IMR-90 (cell line): ENCODE measurements at places on chromosomes 13 and 19. TPM values are rescaled to one million over a fixed set of nuclear protein-coding genes. Genes with fewer than 3 reads are reported as not detected.

DNA sequence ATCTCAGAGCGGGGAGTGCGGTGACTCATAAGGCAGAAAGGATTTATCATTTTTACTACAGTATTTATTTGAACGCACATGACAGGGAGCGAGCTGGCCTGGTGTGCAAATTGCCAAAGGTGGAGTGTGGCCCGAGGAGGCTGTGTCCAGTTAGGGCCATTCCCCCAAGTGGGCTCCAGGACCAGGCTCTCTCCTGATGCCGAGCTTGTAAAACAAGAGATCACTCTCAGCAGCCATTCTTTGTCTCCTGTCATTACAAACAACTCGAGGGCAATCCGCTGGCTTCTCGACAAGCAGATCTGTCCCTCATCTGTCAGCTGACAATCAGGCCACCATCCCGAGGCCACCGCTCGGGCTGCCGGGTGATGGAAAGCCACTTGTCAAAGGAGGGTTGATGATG, 418.9 kb downstream of the ZNF536 start:
- no peak for DNase-seq

- DNase-seq = peak; percentile 33
Measured at GRCh38 chr19:11736696-11737095, 2.0 kb downstream of the ZNF823 start.

- no peak for DNase-seq
Measured at GRCh38 chr13:91649456-91649855, 251.0 kb downstream of the GPC5 start.

Gene SYMPK
- 33.6 and 35.3 TPM in 2 replicates for total RNA-seq

DNA sequence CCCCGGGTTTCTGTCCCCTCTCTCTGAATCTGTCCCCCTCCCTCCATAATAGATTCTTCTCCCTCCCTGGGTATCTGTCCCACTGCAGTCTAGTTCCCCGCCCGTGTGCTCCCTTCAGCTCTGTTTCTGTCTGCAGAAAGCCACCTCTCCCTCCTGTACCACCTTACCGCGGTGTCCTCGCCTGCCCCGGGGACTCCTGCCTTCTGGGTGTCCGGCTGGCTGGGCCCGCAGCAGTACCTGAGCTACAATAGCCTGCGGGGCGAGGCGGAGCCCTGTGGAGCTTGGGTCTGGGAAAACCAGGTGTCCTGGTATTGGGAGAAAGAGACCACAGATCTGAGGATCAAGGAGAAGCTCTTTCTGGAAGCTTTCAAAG, 1.3 kb downstream of the FCGRT start:
- no peak for DNase-seq

GRCh38 chr19:46147791-46148288, at the start of gene IGFL2:
Gene IGFL2, plus strand, starts transcription at chr19:46148238. Its CDS starts 41 bp downstream, at chr19:46148279.
- DNase-seq = no peak

GRCh38 chr19:45477713-45478453, 10.1 kb downstream of the FOSB start:
- no peak for DNase-seq

DNA sequence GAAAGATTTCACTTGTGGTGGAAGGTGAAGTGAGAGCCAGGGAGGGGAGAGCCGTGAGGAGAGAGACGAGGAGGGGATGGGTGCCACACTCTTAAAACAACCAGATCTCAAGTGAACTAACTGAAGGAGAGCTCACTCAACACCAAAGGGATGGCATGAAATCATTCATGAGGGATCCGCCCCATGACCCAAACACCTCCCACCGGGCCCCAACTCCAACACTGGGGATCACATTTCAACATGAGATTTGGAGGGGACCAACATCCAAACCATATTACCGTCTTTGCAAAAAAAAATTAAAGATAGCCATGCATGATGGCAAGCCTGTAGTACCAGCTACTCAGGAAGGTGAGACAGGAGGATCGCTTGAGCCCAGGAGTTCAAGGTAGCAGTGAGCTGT, 34.9 kb upstream of the POP4 start:
- DNase-seq = no peak

- DNase-seq = no peak
Measured at GRCh38 chr19:22286151-22286810, at the start of gene ZNF729. Gene ZNF729, plus strand, starts transcription at chr19:22286441. Its CDS starts 85 bp downstream, at chr19:22286526.

DNA sequence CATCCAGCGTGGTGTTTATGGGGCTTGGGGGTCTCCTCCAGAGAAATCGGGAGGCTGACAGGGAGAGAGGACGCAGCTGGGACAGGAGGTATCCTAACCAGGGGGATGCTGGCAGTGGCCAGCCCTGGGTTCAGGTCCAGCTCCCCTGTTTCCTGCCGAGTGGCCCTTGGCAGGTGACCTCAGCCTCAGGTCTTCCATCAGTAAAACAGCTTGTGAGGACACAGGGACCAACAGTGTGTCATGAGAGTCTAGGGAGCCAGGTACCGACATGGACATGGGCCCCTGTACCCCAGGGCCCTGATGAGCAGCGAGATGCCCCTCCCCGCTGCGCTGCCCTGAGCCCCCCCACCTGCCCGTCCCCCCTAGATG, 19.6 kb downstream of the EVI5L start:
- no peak for DNase-seq

GRCh38 chr13:89113744-89114143, 1442.6 kb downstream of the SLITRK5 start:
- no peak for DNase-seq

- no peak for DNase-seq
Measured at GRCh38 chr13:41296879-41297646, 14.0 kb upstream of the NAA16 start.

GRCh38 chr13:79404361-79404760, 1.7 kb downstream of the RBM26 start:
- DNase-seq = no peak

- no peak for DNase-seq
Measured at GRCh38 chr19:46213806-46214205, 15.7 kb upstream of the IGFL1 start.

GRCh38 chr19:57321751-57322150, 1.5 kb downstream of the ZNF543 start:
- no peak for DNase-seq

Gene CDC16
- total RNA-seq = 41.6 and 52.8 TPM in 2 replicates

DNA sequence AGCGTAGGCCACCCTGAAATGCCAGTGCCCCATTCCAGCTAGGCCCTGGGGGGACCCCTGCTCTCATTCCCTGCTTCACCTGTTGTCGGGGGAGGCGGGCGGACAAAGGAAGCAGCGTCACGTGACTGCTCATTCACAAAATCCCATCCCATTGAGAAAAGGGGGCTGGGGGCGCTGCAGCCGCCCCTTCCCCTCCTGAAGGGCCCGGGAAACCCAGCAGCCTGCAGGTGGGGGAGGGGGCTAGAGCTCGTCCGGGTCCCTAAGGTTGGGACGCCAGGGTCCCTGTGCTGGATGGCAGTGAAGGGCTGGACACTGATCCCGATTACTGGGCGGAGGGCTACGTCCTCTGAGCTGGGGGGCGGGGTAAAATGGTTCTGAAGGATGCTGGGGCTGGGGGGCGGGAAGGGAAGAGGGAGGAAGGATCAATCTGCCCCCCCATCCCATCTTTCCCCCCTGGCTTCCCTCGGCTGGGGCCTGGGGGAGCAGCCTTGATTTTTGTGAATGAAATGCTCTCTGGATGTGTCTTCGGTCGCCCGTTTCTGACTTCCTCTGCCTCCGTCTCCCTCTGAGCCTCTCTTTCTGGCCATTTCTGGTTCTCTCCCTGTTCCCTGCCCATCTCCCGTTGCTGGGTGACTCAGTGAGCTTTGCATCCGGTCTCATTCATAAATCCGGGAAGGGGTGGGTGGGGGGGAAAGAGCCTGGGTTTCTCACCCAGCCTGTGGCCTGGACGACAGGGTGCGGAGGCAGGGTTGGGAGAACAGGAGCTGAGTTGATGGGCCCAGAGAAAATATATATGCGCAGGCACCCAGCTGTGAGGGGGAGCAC, 816 bp downstream of the SPRED3 start:
- peak; percentile 82 for DNase-seq

Gene SLC27A5
- 7.5 and 7.7 TPM in 2 replicates for total RNA-seq

DNA sequence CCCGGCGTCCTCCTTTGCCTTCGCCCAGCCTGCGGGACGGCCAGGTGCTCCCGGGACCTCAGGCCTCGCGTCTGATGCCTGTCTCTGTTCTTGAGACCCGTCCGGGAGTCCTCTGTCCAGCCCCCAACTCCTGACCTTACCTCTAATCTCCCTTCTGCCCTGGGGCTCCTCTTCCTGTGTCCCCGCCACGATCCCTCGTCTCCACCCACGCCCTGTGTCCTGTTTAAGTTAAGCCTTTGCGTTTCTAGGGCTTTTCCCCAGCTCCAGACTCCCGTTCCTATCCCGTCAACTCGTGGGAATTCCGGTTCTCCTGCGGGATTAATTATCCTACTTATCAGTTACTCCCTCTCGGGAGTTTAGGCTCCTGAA, 686 bp downstream of the LENG8 start:
- peak; percentile 37 for DNase-seq

Gene SIX5
- 0.90 and 1.4 TPM in 2 replicates for total RNA-seq

DNA sequence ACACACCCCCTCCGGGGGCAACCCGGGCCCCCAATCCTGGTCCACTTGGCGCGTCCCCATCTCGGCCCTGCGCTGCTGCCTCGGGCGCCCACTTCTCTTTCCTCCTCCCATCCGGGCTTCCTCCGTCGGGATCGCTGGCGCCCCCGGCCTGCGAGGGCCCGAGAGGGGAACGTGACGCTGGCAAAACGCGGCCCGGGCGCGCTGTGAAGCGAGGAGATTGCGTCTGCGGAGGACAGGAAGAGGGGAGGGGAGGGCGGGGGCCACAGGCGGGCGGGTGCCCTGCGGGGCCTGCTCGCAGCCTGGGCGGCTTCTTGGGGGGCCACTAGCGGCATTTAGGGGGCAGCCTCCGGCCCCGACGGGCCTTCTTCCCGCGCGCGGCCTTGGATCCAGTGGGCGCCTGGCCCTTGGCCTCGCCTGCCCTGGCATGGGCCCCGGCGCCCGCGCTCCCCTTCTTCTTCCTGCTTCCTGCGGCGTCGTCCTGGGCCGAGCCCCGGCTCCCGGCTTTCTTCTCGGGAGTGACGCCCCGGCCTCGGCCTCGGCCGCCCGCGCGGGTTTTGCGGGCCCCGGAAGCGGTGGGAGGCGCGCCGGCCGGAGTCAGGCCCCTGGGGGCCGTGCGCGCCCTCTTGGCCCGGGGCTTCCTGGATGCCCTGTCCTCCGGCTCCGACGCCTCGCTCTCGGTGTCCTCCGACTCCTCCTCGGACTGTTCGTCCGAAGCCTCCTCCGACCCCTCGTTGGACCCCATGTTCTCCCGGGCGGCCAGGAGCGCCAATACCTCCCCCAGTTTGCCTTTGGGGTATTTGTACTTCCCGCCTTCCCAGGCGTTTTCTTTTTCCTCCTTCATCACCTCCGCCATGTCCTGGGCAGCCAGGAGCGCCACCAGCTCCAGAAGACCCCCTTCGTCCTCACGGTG, 2.2 kb downstream of the PNMA8B start:
- DNase-seq = no peak

GRCh38 chr19:45677351-45678230, 9.6 kb downstream of the GIPR start:
- peak; percentile 62 for DNase-seq

Gene ZBTB32
- total RNA-seq = not detected in 2 replicates

- peak; percentile 44 for DNase-seq
Measured at GRCh38 chr19:43105496-43105895, 23.0 kb upstream of the PSG2 start.

Gene OR7C1
- not detected in 2 replicates for total RNA-seq

- DNase-seq = no peak
Measured at GRCh38 chr19:4220188-4220587, 9.1 kb upstream of the EBI3 start.

GRCh38 chr13:106472621-106473020, 62.8 kb downstream of the EFNB2 start:
- DNase-seq = no peak

Gene LILRA1
- total RNA-seq = not detected in 2 replicates

Gene PRKACA
- 18.1 TPM in 2 replicates for total RNA-seq

DNA sequence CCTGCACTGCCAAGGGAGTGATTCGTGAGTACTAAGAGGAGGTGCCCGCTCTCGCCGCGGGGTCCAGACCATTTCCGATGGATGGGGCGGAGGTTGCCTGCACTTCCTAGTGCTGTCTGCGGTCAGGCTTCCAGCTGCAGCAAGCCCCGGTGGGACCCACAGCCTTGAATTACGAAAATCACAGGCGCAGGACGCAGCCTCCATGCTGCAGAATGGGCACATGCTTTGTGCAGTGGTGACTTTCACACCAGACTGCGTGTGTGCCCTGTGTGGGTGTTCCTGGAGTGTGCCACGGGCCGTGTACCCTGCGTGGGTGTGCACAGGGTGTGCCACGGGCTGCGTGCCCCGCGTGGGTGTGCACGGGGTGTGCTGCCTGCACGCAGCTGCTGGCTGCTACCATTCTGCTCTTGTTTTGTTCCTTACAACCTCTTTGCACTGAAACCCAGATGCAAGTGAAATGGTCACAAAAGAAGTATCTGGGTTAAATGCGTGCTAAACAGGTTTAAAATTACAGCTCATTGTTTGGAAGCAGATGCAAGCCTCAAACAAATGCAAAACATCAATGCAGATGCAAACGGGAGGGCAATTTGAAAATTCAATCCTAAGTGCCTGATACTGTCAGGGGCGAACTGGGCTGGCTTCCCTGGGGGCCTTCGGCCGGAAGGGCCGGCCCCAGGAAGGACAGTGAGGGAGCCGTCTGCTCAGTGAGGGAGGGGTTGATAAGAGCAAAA, 221.2 kb upstream of the SOX1 start:
- no peak for DNase-seq

Gene DMKN
- total RNA-seq = 0.28 and 0.36 TPM in 2 replicates

DNA sequence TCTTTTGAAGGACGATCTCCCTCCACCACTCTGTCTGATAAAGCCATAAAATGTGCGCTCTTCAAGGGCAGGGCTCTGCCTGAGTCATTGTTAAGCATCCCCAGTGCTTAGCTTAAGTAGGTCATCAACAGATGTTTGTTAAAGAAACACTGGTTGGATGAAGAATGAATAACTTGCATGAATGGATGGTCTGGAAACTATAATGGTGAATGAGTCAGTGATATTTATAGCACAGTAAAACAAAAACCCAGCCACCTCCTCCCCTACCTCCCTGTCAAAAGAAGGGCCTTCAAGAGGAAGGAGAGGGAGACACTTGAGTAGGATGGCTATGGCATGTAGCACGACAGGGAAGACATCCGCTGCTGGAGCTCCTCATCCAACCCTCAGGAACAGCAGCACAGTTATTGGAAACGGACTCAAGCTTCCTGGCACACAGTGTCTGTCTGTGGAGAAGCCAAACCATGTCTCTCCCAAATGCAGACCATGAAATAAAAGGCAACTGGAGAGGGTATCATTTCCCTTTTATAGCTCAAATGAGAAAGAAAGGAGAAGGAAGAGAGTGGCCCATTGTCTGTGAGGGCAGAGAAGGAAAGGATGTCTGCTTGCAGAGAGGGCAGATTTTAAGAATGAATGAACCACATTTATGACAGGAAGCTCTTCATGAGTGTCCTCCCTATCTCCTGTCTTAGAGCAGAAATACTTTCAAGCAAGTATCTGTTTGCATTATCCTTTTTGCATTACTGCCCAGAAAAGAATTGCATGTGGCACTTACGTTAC, 183.5 kb upstream of the UBL3 start:
- peak; percentile 97 for DNase-seq

DNA sequence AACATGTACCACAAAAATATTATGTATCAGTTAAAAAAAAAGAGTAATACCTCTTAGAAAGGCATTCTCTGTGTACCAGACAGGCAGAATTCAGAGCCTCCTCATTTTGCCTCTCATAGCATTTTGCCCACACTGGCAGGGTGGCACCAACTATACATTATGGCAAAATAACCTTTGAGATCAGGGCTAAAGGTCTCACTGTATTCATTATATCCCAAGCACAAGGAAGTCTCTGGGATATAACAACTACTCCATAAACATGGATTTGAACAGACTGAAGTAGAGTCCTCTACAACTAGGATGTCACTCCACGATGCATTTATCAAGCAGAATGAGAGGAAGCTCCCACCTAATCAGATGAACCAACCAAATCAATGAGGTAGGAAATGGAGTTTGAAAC, 10.6 kb downstream of the SUCLA2 start:
- no peak for DNase-seq
